Astrocyte (in vitro differentiated cells and primary cell): ENCODE measurements at places on chromosomes 5 and 9. TPM values are rescaled to one million over a fixed set of nuclear protein-coding genes. Genes with fewer than 3 reads are reported as not detected.
A peak's percentile ranks its signal among the peaks of the same experiment; 100 is the strongest.

The DIPK1B gene
- total RNA-seq: 22.4 and 23.2 TPM in 2 replicates

DNA sequence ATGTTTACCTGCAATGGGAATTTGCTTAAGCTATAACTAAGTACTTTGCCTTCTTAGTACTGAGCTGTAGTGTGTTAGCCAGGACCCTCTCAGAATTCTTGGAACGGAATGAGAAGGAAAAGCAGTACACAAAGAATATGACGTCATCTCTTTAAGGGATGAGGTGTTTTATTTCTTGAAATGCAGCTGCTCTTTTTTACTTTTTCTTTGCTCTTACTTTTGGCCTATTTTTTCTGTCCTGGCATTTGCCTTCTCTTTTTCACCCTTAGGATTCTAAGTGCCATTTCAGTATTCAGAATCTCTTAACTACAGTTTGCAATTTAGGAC is 10.1 kb downstream of the KIF2A start:
- peak; percentile 39 for DNase-seq

DNA sequence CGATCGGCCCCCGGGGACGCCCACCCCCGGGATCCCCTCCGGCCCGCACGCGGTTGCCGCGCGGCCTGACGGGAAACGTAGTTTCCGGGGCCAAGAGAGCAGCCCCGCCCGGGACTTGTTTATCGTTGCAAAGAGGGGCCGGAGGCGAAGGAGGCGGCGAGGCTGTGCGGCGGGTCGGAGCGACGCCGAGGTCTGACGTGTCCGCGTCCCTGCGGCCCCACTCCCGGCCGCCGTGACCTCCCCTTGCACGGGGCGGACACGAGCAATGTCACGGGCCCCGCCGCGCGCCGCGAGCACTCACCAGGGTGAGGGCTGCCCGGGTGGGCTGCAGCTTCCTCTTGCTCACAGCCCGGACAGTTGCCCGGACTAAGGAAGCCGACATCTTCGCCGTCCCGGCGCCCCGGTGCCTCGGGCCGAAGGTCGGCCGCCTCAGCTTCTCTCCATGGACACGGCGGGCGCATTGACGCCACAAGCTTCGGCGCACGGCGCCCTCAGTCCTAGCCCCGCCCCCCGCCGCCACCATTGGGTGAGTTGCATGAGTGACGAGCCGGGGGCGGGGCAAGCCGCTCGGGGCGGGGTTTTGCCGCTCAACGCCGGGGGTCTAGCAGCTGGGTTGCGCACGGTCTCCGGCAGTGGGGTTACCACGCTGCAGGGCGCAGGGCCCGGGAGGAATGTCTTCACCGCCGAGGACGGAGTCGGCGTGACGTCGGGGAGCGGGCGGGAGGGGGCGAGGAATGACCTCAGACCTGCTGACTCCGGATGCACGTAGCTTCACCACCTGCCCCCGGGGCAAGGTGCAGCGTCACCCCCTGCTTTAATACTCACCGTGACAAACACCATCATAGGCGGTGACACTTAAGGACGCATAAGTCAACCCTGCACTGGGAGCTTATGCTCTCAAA is at the start of gene ISCA1:
ISCA1 (minus strand) TSS at position 462 of the 902 bp plus-strand sequence; CDS start at position 382, 80 bp downstream.
- peak; percentile 76 for DNase-seq

GRCh38 chr5:31596354-31596753 is 42.6 kb upstream of the PDZD2 start:
- DNase-seq: no peak

DNA sequence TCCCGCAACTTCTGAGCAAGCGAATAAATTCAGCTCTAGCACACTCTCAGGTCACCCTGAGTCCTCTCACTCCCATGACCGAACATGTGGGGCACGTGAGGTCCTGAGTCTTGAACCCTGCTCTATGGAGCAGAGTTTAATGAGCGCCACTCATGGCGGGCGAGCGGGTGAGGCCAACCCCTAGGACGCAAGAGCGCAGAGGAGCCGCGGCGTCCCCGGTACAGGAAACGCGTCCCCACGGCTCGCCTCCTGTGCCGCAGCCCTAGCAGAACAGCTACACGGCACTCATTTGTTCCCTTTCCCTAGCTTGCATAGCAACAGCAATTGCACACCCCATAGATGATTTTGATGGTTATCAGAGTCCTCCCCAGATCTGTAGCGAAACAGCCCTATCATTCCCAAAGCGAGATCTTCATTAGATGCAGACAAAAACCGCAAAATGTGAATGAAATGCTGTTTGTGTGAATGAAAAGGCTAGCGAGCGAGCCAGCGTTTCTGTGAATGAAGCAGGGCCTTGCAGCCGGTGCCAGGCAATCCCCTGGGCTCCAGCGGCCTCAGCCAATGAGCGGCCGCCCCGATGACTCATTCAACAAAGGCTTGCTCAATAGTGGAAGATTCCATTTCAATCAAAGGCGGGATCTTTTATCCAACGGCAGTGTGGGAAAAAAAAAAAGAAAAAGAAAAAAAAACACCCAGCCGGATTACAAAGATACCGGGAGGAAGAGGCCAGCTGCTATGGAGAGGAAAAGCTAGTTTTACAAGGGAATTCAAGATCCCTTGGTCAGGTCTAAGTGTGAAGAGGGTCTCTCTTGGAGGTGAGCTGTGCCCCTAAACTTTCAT is 1.5 kb upstream of the SHC3 start:
- peak; percentile 95 for DNase-seq
